ENCODE measurements at places on chromosomes 6 and 20.

DNA sequence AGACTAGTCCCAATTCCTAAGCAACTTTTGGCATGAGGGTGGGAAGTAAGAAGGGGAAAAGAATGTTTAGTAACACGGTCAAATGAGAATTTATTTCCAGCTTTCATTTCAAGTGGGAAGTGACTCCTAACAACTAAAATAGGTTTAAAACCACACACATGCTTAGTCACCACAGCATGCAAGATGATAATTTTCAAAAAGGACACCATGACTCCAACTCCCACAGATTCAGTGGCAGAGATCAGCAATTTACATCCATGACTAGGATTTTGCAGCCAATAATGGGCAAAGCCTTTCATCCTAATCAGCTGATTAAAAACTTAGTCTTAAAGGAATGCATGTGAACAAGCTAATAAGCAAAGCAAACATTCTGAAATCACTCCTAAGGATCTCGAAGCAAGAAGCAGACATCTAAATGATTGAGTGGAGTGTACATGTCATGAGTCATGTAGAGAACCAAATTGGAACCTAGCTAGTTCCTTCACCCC lies 48.1 kb upstream of the GCLC start:
- DNase-seq, result no peak

GRCh38 chr6:123771126-123771525 lies 32.5 kb upstream of the NKAIN2 start:
- DNase-seq, result no peak

GRCh38 chr6:167094436-167094819 lies 28.5 kb upstream of the CCR6 start:
- no peak for DNase-seq

DNA sequence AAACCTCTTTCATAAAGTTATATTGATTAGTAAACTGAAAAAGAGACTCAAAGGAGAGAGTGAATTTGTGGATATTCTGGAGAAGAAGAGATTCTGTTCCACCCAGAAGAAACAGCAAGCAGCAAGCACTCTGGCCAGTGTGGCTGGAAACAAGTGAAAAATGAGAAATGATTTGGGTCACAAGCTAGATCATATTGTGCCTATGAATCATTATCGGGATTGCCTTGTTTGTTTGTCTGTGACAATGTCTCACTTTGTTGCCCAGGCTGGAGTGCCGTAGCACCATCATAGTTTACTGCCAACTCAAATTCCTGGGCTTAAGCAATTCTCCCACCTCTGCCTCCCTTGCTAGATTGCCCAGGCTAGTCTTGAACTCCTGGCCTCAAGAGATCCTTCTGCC lies 106.5 kb upstream of the LOC128125822 start:
- no peak for DNase-seq

GRCh38 chr6:27814665-27815424 lies 97.4 kb downstream of the OR2B2 start:
- peak; percentile 80 for DNase-seq

DNA sequence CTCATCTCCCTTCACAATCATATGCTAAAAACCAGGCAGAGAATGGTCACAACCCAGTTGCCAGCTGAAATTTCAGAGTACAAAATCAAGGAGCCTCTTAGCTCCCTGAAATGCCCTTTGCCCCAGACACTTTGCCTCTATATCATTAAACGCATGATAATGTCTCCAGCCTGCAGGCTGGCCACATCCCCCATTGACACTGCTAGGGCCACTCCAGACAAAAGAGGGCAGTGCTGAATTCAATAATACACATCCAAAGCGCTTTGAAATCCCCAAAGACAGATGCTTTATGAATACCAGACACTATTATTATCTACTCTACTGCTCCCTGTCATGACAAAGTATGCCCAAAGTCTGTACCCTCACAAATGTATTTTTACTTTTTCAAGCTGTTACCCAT lies 348.3 kb upstream of the POU3F2 start:
- no peak for DNase-seq

DNA sequence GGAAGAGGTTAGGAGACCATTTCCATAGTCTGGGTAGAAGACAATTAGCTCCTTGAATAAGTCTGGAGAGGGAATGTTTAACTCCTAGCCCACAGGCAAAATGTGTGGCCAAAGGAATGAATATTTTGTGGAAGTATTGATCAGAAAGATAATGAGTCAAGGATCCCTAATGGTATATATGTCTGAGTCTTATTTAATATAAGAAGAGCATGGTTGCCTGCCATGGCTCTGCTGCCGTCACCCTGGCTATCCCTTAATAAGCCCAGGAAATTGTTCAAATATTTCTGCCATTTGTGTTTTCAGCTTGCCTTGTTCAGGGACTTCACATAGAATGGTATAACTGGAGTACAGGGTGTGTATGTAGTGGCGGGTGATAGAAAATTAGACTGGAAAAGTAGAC lies 18.1 kb upstream of the CALHM6 start:
- DNase-seq, result no peak

- DNase-seq, result no peak
Observed at GRCh38 chr6:111714416-111715270, 109.0 kb upstream of the TRAF3IP2 start.

DNA sequence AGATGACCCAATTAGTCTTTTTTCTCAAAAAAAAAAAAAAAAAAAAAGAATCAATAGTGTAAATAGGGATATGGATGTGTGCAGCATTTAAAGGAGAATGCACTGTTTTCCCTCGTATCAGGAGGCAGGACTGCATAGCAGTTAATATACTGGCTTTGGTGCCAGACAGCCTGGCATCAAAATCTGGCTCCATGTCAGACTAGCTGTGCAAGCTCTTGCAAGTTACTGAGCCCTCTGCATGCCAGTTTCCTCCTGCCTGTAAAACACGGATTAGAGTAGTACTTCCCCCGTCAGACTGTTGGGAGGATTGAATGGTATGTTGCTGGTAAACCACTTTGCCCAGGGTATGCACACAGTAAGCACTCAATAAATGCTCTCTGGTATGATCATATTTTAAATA lies 594.2 kb upstream of the CHD6 start:
- no peak for DNase-seq

GRCh38 chr6:105867277-105867676 lies 218.9 kb upstream of the PRDM1 start:
- peak; percentile 21 for DNase-seq

- no peak for DNase-seq
Observed at GRCh38 chr6:168018664-168019063, 21.2 kb downstream of the KIF25 start.

GRCh38 chr6:158175111-158175510 lies 7.0 kb downstream of the GTF2H5 start:
- no peak for DNase-seq

DNA sequence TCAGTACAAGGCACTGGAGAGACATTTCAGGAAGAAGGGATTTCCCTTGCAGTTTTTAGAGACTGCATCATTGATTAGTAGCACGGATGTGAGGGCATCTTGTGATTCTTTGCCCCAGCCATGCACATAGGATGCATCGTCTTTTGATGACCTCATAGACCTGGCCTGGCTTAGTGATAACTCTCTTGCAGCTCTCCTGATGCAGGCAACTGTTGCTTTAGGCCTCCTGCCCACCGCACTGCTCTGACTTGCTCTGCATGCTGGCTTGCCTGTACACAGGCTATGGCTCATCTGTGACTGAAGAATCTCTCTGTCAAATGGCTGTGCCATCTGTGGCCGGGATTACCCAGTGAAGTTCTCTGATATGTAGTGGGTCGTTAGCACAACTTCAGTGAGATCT lies 207.7 kb upstream of the PTCHD4 start:
- DNase-seq, result no peak

- DNase-seq, result peak; percentile 62
Observed at GRCh38 chr20:25077610-25078169, 4.3 kb downstream of the VSX1 start.

GRCh38 chr6:153104220-153104619 lies 26.9 kb downstream of the RGS17 start:
- no peak for DNase-seq

- no peak for DNase-seq
Observed at GRCh38 chr6:63446405-63446804, 125.9 kb upstream of the LOC128125822 start.

GRCh38 chr6:159464816-159465215 lies 228.2 kb downstream of the SOD2 start:
- DNase-seq, result no peak

DNA sequence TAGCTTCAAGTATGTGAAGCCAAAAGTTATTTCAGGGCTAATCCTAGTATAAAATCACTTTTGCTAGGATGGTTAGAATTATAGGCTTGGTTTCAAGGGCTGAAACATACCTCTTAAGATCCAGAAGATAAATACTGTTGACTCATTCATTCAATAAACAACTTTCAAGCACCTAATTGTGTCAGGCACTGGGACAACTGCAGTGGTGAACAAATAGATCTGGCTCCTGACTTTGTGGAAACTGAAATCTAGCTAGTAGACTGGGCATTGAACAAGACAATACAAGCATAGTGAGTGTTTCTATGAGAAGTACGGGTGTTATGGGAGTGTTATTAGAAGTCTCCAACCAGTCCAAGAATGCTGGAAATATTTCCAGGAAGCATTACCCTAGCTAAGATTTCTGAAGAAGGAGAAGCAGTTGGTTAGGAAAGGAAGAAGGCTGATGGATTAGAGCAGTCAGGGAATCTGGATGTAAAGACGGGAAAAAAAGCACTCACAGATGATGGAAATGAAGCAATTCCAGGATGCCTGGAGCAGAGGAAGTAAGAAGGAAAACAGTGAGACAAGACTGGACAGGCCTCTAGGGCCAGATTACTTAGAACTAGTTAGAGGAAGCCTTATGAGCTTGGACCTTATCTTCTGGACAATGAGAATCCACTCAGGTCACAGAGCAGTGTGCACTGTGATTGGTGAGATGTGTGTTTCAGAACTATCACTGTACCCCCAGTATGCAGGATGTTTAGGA lies 132.6 kb upstream of the RAB32 start:
- DNase-seq, result no peak

DNA sequence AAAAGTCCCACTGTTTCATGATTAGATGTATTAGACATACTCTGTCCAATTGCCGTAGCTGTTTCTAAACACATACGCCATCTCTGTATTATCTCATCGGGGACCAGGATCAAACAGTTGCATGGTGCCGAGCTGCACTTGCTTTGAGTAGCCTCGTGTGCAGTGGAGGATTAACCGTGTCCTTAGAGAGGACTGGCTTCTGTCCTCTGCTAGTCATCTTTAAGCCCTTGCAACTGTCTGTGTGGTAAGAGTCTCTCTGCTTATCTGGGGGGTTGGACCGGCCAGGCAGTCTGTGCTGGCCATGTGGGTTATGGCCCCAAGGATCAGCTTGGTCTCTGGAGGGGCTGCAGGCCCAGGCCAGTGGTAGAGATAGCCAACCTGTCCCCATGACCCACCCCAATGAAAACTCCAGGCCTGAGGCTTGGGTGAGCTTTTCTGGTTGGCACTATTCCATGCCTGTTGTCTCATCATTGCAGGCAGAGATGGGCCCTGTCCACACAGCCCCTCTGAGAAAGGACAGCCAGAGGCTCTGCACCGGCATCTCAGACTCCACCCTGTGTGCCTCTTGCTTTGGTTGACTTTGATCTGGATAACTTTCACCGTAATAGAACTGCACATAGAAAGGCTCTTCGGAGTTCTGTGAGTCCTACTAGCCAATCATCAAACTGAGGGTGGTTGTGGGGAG lies 137.3 kb upstream of the SNX9 start:
- no peak for DNase-seq

- no peak for DNase-seq
Observed at GRCh38 chr6:125808060-125808459, 17.3 kb downstream of the NCOA7 start.

- DNase-seq, result no peak
Observed at GRCh38 chr6:39426073-39426456, 103.6 kb upstream of the KCNK16 start.

DNA sequence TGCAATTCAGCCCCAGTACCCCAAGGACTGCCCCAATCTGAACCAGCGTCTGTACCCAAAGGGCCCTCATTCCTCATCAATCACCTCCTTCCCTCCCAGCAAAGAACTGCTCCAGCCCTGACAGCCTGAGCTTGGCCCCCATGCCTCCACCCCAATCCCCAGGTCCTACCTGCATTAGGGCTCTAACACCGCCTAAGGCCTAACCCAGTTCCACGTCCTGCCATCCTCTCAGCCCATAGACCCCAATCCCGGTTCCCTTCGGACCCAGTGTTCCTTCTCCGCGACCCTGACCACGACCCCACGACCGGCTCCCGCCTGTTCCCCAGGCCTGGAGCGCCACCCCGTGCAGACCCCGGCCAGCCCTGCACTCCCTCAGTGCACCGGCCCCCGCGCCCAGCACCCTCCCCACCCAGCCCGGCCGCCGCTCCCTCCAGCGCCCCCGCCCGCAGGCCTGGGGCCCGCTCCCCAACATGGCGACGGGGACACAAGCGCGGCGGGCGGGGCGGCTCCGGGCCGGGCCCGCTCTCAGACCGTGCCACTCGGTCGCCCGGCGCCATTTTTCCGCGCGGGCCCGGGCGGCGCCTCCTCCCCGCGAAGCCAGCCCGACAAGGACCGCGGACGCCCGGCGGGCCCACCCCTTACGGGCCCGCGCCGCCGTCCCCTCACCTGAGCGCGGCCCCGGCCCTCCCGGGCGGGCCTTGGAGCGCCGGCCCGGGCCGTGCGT lies 483 bp downstream of the NCOA6 start:
- DNase-seq, result peak; percentile 56

GRCh38 chr6:89172131-89172530 lies 26.3 kb downstream of the PM20D2 start:
- DNase-seq, result no peak

- DNase-seq, result no peak
Observed at GRCh38 chr6:111620169-111620568, 14.5 kb upstream of the TRAF3IP2 start.

DNA sequence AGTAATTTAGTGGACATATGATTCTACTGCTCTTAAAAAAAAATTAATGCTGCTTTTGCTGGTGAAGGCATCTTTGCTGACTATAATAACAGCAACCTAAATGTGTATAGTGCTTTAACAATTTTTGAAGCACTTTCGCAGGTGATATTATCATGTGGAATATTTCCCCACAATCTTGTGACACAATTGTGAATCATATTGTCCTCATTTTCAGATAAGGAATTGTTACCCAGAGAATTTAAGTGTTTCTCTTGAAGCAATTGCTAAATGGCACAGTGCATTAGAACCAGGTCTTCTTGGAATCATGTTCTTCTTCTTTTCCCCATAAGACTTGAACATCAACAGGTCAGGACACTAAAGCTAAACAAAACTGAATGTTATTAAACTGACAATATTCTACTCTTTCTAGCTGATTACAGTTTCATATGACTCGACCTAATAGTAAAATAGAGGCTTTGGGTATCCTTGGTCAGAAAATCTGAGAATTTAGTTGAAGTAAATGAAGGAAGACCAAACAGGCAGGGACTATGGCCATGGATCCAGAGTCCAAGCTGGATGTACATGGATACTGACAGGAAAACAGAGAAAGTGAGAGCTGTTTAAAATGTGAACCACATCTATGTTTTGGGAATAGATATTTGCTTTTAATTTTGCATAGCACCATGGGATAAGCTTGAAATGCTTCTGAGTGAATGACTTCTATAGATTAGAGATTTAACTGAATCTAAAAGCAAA lies 121.8 kb upstream of the SLC35B3 start:
- DNase-seq, result no peak
